SK-N-MC (cell line): ENCODE measurements at places on chromosomes 4 and X.

GRCh38 chr4:6752486-6752829 is 30.1 kb upstream of the KIAA0232 start:
- DNase-seq = no peak

- DNase-seq = peak; percentile 68
Measured at GRCh38 chr4:73257234-73257633, 1.4 kb downstream of the ANKRD17 start.

DNA sequence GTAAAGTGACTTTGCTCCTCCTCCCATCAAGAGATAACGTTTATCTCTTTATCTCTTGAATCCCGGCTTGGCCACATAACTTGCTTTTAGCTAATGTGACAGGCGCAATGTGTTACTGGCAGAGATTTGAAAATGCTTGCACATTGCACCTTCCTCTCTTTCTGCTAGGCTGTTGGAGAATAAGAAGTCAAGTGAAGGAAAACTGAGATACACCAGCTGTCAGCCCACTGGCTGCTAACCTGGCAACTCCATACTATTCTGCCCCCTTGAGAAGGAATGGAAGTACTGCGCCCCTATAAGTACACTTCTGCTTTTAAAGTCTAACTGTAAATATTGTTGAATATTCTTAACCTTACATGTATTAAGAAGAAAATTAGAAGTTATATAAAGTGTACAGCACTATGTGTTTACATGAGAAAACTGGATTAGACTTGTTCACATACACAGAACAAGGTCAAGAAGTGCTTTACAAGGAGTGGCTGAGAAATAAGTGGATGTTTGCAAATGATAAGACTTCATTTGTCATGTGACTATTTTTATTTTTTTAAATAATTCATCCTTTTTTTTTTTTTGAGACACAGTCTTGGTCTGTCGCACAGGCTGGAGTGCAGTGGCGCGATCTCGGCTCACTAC is 424.5 kb upstream of the CTSO start:
- no peak for DNase-seq

- DNase-seq = no peak
Measured at GRCh38 chrX:29580560-29580959, 634.8 kb upstream of the MAGEB2 start.

DNA sequence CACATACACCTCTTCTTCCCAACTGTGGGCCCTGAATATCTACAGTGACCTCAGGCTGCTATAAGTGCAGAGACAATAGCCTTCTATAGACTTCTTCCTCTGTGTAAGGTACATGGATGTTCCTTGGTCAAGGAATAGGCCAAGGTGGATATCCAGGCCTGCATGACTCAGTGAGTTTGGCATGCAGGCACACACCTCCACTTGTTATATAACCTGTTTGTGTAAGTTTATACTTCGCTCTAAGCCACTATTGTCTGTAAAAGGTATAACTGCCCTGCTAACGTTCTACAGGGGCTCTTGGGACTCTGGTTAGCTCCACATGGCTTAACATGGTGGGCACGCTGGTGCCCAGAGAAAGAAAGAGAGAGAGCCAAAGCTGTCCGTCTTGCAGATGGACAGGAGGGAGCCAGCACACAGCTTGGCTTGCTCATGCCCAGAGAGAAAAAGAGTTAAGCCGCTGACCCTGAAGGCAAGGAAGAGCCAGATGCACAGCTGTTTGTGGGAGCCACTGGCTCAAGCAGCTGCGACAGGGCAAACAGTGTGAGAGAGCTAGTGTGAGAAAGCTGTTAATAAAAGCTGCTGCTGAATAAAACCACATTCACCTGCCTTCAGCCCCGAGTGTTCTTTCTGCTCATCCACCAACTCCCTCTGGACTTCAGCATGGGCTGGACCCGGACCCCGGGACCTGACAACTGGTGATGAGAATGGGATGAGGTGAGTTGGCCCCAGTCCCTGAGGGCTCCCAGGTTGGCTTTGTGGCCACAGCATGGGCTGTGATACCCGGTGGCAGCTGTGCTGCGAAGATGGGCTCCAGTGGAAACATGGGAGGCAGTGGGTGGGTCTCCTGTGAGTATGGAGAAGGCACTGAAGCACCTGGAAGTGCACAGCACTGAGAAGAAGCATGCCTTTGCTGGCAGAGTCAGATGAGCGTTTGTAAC is 44.5 kb upstream of the ZBTB33 start:
- DNase-seq = no peak

DNA sequence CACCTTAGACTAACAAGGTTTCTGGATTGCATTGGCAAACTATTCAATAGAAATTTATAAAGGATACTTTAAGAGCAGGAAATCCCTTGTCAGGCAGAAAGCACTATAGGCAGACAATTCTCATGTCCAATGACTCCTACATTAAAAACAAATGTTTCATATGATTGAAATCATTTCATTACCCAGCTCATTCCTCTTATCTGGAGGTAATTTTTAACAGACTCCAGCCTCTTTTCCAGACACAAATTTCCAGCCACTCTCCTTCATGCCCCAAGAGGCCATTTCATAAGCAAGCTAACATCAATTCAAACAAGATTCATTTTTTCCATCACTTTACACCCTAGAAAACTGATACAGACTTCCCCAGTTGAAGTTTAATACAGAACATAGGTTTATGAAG is 495.1 kb upstream of the FRG1 start:
- no peak for DNase-seq

DNA sequence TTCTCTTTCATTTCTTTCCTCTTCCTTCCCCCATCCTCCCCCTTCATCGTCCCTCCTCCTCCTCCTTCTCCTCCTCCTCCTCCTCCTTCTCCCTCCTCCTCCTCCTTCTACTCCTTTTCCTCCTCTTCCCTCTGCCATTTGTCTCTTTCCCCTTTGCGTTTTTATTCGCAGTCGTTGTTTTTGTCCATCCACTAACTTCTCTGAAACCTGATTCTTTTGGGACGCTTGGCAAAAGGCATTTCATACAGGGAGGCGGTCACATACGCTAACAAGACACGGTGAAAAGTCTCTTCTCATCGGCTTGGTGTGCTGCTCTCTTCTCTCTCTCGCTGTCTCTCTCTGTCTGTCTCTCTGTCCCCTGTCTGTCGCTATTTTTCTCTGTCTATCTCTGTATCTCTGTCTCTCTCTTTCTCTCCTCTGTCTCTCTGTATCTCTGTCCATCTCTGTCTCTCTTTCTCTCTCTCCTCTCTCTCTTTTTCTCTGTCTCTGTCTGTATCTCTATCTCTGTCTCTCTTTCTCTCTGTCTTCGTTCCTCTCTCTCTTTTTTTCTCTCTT is 5.4 kb upstream of the SHOX start:
- no peak for DNase-seq
